ENCODE measurements at places on chromosomes 3 and 15.

DNA sequence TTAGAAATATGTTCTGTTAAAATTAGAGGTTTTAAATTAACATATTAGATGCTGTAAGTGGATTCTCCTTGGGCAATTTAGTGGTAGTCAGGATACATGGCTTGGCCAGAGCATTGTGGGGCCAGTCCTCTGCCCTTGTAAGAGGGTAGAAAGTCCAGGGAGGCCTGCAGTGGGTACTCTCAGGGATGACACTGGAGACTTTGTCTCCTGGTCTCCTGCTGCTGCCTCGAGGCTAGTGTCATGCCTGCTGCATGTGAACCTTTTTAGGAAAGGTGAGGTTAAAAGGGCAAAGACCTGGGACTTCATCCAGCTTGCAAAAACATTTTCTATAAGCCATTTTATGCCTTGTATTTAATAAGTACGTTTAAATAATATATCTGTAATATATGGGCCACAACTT, 96.8 kb upstream of the PROK2 start:
- no peak for DNase-seq

DNA sequence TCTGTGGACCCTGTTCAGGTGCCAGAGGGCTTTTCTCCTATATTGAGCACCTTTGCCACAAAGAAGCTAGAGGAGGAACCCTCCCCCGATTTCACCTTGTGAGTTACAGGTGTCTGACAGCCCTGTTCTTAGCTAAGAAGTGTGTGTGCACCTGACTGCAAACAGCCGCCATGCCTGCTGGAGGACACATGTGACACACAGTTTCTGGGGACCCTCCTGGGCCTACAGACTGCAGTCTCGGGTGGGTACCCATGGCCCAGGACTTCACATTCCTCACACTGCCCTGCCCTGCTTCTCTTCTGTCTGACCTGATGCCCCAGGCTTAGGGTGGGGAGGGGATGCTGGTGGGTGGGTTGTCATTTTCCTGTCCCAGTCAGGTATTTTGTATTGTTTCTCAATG, 140.6 kb downstream of the CACNA1D start:
- no peak for DNase-seq

DNA sequence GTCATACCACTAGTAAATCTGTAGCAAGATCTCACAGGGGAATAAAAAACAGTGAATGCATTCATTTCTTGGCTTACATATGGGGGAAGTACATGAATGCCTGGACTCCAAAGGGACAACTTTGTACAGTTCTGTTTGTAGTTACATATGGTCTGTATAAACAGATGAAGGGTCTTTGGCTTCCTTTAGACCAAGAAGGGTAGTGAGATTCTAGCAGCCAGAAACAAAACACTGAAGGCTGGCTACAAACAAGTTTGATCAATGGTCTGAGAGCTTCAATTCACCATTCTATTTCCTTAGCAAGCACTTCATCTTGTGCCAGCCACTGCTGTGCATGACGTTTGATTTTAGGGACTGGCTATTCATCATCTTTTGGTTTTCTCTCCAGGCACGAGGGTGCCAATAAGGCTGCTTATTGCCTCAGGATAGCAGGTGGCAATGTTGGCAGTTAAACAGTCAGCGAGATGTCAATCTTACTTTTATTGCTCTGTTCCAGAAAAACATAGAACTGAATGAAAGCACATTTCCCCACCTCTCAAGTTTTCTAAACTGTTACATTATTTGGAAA, 313.7 kb upstream of the COL8A1 start:
- DNase-seq, result no peak

DNA sequence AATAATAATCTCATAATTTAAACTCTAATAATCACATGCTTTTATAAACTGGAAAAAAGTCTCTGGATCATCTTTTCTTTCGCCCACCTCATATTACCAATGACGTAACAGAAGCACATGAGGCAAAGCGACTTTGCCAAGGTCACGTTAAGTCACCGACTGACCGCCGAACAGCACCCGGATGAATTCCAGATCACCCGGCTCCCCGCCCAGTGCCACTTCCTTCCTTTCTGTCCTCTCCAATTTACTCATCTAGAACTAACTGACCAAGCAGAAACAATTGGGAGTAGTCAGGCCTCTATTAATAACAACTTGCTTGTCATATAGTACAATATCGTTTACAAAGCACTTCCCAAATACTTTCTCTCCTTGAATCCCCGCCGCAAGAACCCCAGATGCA, 21.1 kb downstream of the FGF12 start:
- DNase-seq, result no peak

DNA sequence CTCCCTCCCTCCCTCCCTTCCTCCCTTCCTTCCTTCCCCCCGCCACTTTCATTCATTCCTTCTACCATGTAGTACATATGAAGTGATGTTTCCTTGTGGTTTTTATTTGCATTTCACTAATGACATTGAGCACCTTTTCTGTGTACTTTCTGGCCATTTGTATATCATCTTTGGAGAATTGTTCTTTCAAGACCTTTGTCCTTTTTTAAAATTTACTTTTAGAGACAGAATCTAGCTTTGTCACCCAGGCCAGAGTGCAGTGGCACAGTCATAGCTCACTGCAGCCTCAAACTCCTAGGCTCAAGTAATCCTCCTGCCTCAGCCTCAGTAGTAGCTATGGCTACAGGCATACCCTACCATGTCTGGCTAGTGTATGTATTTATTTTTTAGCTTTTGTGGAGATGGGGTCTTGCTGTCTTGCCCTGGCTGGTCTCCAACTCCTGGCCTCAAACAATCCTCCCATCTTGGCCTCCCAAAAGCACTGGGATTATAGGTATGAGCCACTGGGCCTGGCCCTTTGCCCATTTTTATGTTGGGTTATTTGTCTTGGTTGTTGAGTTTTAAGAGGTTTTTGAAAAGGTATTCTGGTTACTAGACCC, 42.0 kb upstream of the CTDSPL2 start:
- DNase-seq, result no peak

GRCh38 chr3:11929531-11929930, 74.7 kb upstream of the SYN2 start:
- no peak for DNase-seq

DNA sequence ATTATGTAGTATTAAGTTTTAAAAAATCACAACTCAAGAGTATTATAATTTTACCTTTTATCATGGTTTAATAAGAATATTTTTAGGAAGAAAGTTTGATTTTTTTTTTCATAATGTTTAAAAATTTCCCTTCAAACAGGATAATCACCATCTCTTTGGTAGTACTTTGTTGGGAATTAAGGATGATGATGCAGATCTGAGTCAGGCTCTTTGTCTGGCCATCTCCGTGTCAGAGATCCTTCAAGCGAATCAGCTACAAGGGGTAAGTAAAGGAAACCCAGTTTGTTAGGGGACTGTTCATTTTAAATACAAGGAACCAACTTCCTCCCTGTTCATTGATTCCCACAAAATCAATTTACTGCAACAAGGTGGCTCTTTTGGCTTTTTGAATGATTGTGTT, 36.8 kb upstream of the NIT2 start:
- no peak for DNase-seq

- no peak for DNase-seq
Observed at GRCh38 chr15:57245130-57245529, 131.2 kb upstream of the CGNL1 start.

DNA sequence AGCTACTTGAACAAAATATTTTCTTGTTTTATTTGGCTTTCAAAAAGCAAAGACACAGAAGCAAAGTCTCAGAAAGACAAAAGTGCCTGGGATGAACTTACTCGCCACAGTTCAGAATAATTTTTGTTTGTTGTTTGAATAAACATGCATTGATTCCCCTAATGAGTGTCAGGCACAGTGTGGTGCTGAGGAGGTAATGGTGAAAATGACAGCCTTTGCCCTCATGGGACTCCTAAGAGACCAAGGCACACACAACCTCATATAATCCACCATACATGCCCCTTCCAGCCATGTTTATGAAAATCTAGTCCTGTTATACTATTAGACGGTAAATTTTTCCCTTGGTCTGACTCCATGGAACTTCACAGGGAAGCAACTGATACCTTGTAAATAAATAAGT, 2.5 kb downstream of the GOLIM4 start:
- no peak for DNase-seq

DNA sequence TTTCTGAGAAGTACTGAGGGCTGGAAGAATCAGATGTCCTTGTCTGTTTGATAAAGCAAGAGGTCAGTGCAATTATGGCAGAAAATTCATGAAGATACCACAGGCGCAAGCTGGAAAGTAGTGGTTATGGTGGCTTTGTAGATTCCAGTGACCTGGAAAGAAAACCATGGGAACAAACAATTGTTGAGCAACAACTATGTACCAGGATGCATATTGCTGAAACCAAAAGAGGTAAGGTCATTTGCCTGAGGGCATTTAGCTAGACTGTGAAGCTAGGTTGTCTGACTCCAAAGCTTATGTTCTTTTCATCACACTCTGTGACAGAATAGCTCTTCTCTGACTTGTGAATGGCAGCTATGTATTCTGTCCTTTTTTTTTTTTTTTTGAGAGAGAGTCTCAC, 74.0 kb downstream of the B3GALNT1 start:
- DNase-seq, result no peak

DNA sequence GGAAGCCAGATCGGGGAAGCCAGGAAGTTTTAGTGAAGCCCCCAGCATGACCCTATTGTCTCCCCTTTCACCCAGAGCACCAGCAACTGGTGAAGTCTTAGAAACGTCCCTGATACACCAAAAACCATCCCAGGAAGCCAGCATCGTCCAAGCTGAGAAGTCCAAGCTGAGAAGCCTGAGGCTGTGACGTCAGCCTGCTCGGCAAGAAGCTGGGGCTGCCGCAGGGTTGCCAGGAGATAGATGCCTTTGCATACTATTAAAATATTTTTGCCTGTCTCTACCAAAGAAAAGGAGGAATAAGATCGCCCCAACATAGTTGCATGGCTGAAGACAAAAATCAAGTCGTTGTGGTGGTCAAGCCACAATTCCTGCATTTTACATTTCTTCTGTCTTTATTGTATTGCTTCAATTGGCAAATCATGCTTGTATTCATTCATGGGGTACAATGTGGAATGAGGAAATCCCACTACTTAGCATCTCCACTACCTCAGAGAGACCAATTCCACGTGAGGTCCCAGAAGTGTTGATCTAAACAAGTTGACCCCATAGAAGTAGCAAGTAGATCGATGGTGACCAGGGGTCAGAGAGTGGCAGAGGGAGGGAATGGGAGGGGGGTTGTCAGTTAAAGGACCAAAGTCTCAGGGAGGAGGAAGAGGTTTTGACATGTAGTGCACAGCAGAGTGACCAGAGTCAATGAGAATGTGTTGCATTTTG, 19.6 kb upstream of the EMC3 start:
- no peak for DNase-seq

GRCh38 chr3:5138214-5138981, 16.3 kb downstream of the ARL8B start:
- no peak for DNase-seq

GRCh38 chr15:92654662-92655061, 913 bp downstream of the FAM174B start:
- no peak for DNase-seq
